ENCODE measurements at places on chromosomes 1 and 21.

GRCh38 chr1:240170266-240170665, 78.6 kb downstream of the FMN2 start:
- H3K4me1 ChIP-seq: no peaks in the 10 kb centered on the region
- no peaks in the 10 kb centered on the region for H3K27me3 ChIP-seq
- no peak overlapping the region for H3K27ac ChIP-seq
- no peak for DNase-seq
- H3K36me3 ChIP-seq: no peaks in the 10 kb centered on the region

- peaks cover 15% of the 10 kb centered on the region for H3K4me1 ChIP-seq
- H3K27me3 ChIP-seq: no peaks in the 10 kb centered on the region
- H3K36me3 ChIP-seq: no peaks in the 10 kb centered on the region
- peak; percentile 92 for DNase-seq
- H3K4me3 ChIP-seq: no peak overlapping the region
Observed at GRCh38 chr1:200184196-200184595, 156.7 kb downstream of the NR5A2 start.

GRCh38 chr1:24385160-24385940, 28.2 kb downstream of the STPG1 start:
- peak; percentile 26 for DNase-seq
- H3K4me3 ChIP-seq: no peak overlapping the region
- no peaks in the 10 kb centered on the region for H3K27me3 ChIP-seq

- H3K4me1 ChIP-seq: no peaks in the 10 kb centered on the region
- DNase-seq: no peak
- no peak overlapping the region for H3K4me3 ChIP-seq
- no peaks in the 10 kb centered on the region for H3K36me3 ChIP-seq
- H3K27me3 ChIP-seq: no peaks in the 10 kb centered on the region
- H3K27ac ChIP-seq: no peak overlapping the region
Observed at GRCh38 chr1:83854456-83854855, 144.5 kb downstream of the TTLL7 start.

- DNase-seq: no peak
- H3K4me1 ChIP-seq: peaks cover 32% of the 10 kb centered on the region
- no peak overlapping the region for H3K4me3 ChIP-seq
- no peaks in the 10 kb centered on the region for H3K36me3 ChIP-seq
- no peak overlapping the region for H3K27ac ChIP-seq
Observed at GRCh38 chr1:41749991-41750745, 168.6 kb downstream of the HIVEP3 start.

DNA sequence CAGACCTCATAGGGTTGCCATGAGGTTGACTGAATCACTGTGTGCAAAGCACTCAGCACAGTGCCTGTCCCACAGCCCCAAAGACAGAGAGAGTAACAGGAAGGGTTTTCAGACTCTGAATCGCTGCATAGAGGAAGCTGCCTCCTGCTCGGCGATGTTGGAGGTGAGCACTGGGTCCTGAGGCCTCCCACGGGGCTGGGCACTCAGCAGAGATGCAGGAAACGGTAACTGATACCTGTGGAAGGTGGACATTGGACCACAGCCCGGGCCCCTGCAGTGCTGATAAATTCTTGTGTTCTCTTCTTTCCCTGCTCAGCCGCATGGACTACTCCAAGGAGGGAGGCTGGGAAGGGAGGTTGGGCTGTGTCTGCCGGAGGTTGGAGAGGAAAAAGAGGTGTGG, 389.7 kb downstream of the PTPRU start:
- no peak overlapping the region for H3K4me3 ChIP-seq
- no peaks in the 10 kb centered on the region for H3K4me1 ChIP-seq
- no peak overlapping the region for H3K27ac ChIP-seq

DNA sequence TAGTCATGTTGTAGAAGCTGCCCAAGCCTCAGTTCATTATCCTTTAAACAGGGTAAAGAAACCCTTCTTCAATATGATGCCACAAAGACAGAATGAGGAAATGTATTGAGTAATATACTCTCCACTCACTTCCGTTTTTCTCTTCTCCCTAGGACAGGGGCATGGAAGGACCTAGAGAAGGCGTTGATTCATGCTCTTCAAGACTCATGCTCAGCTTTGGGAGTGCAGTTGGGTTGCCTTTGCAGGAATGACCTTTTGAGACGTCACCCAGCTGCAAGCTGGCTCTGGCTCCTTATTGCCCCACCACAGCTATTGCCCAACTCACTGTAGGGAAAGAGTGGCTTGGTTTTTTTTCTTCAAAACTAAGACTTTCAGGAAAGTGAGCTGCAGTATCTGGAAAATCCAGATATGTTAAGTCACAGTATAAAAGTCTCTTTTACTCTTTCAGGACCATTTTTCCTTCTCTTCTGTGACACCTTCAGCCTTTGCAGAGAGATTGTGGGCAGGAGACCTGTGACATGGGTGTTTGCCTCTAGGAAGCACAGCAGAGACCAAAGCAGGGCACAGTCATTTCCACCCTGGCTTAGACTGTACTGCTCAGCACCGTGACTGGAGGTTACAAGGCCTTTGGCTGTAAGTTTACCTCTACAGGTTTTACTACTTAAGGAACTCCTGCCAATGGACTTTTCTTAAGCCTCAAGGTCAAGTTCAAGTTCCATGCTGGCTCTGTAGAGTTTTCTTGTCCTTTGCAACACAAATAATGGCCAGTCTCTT, 39.5 kb downstream of the XCL2 start:
- H3K27ac ChIP-seq: no peak overlapping the region
- H3K4me1 ChIP-seq: peaks cover 4% of the 10 kb centered on the region
- no peaks in the 10 kb centered on the region for H3K36me3 ChIP-seq
- no peak overlapping the region for H3K4me3 ChIP-seq

DNA sequence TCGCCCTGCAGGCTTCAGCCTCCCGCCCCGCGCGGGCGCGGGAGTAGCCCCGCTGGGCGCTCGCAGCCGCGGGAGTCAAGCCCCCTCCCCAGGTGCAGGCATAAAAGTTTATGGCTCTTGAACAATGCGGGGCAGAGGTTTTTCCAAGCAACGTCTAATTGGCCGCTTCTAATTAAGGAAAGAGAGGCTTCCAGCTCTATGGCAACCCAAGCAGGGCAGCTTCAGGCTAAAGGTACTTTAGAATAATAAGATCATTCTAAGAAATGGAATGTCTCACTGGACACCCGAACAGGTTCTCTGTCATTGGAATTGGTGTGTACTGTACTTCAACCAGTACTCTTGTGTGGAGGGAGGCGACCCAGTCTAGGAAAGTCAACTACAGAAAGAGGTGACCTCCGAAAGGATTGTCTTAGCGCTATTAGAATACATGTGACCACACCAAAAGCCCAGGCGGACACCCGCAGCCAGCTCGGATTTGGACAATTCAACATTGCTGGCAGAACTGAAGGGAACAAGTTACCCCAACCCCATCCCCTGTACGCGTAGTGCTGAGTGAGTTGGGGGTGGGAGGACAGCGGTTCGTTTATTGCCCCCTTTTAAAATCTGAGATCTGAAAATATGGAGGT, 12.5 kb downstream of the NR5A2 start:
- DNase-seq: no peak
- H3K4me3 ChIP-seq: peak overlapping the region; percentile 67
- H3K4me1 ChIP-seq: peaks cover 53% of the 10 kb centered on the region

DNA sequence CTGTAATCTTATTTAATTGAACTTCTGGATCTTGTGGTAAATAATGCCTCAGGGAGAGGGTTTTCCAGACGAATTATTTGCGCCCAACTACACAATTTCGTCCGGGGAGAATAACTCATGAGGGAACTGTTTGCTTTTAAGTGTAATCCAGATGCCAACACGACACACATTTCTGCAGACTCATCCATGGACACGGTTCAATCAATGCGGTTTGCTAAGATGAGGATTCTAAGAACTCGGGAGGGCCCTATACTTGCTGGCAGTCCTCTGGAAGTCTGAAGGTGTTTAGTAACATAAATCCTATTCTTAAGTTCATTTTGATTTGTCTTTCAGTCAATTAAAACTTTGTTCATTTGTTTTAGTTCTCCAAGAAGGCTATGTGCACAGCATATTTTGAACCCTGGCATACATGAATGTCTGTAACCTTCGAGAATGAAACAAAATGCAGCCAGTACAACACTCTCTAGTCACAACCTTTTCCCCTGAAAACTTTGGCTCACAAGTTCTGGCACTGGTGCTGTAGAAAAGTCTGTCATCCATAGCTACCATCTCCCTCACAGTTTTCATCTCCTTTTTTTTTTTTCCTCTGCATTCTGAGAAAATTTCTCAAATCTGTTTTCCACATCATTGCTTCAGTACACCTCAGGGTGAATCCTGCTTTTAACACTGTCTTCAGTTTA, 38.8 kb downstream of the DIPK1A start:
- H3K4me3 ChIP-seq: no peak overlapping the region
- no peaks in the 10 kb centered on the region for H3K27me3 ChIP-seq
- no peak overlapping the region for H3K27ac ChIP-seq
- DNase-seq: no peak
- H3K4me1 ChIP-seq: no peaks in the 10 kb centered on the region

DNA sequence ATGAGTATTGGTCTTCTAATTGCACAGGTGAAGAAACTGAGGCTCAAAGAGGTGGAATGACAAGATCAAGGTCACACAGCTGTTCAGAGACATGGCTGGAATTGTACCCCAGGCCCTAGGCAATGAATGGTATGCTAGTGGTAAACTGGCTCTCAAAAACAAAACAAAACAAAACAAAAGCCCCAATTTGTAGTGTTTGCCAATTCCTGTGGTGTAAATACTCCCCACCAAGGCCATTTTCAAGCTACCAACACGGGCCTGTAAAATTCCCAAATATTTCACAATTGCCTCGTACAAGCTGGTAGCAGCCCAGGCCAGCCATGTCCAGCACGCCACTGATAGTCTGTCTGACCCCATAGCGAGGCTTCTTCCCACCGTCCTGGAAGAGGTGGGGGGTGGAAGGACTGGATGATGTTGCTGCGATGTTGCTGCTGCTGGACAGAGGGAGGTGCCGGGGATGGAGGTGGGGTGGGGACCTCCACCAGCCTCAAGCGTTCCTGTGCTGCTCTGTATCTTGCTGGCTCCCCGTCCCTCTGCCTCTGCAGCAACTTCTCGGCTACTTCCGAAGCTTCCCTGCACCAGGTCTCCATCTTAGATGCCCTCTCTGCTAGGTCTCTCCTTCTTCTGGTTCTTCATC, 62.2 kb upstream of the RUNX3 start:
- no peak overlapping the region for H3K27ac ChIP-seq
- DNase-seq: no peak
- H3K27me3 ChIP-seq: no peaks in the 10 kb centered on the region
- no peaks in the 10 kb centered on the region for H3K36me3 ChIP-seq
- no peak overlapping the region for H3K4me3 ChIP-seq
- H3K4me1 ChIP-seq: peaks cover 80% of the 10 kb centered on the region

DNA sequence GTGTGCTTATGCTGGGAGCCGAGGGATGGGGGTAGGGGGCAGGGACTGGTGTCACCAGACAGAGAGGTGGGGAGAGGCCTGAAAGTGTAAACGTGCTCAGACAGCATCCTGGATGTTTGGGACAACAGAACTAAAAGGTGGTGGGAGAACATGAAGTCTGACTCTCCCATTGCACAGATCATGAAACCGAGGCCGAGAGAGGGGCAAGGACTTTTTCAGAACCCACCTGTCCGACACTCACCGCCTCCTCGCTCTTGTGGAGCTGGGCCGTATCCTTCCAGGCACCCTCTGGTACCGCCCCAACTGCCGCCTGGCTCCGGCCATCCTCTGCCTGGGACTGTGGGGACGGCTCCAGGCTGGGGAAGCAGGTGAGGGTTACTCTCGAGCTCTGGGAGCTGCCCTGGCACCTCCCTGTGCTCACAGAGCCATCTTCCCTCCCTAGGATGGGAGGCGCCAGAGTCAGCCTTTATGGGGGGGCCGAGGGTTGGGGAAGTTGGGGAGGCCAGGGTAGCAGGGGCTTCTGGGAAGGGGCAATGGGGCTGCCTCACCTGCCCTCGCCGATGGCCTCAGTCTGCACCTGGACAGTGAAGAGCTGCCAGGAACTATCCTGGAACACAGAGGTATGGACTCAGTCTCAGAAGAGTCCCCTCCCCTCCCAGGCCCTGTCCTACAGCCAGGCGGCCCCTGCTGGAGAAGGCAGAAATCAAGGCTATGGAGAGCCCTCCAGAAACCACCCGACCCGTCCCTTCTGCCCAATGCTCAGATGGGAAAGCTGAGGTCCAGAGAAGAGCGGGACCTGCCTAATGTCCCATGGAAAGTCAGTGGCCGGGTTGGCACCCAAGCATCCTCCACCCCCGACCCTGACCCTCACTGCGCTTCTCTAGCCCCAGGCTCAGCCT, 7.0 kb downstream of the ATP13A2 start:
- no peaks in the 10 kb centered on the region for H3K27me3 ChIP-seq
- no peak overlapping the region for H3K4me3 ChIP-seq
- DNase-seq: no peak
- peaks cover 3% of the 10 kb centered on the region for H3K36me3 ChIP-seq
- H3K27ac ChIP-seq: no peak overlapping the region

- no peaks in the 10 kb centered on the region for H3K27me3 ChIP-seq
- no peak overlapping the region for H3K4me3 ChIP-seq
- H3K27ac ChIP-seq: no peak overlapping the region
- H3K36me3 ChIP-seq: no peaks in the 10 kb centered on the region
- no peak for DNase-seq
- peaks cover 29% of the 10 kb centered on the region for H3K4me1 ChIP-seq
Observed at GRCh38 chr1:31640964-31641363, 3.7 kb downstream of the PEF1 start.

DNA sequence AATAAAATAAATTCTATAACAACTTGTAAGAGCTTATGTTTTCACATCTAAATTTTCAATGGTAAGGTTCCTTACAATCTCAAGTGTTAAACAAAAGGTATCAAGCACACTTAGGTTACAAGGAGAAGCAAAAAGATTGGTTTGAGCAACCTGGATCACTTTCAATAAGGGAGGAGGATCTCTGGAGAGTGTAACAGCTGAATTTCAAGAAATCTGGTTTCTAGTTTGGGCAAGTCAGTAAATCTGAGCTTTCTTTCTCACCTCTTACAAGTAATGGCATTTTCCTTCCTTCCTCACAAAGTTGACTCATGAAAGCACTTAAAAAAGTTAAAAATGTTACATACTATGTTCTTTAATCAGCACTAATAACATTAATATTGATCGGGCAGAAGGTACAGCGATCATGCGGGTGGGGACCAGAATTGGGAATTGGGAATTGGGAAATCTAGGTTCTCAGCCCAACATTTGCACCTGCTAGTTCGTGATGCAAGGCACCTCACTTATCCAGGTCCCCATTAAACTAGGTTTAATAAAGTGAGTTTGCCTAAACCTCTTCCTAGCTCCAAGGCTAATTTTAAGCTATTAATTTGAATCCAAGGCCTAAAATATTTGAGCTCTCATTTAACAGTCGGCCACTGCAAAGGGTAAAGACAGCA, 3.1 kb downstream of the NUCKS1 start:
- H3K4me1 ChIP-seq: peaks cover 28% of the 10 kb centered on the region
- no peak for DNase-seq
- H3K27ac ChIP-seq: no peak overlapping the region
- H3K36me3 ChIP-seq: peaks cover 2% of the 10 kb centered on the region
- H3K27me3 ChIP-seq: no peaks in the 10 kb centered on the region

- no peaks in the 10 kb centered on the region for H3K27me3 ChIP-seq
- no peak overlapping the region for H3K4me3 ChIP-seq
- H3K36me3 ChIP-seq: peaks cover 2% of the 10 kb centered on the region
Observed at GRCh38 chr1:18899363-18900049, 2.8 kb downstream of the ALDH4A1 start.
